ENCODE measurements at places on chromosomes 16 and 17.

- DNase-seq = no peak
These were observed 1.6 kb upstream of the WFIKKN2 start for GRCh38 chr17:50833510-50834428.

GRCh38 chr17:29603109-29603674 is 10.3 kb downstream of the ANKRD13B start:
- no peak for DNase-seq

DNA sequence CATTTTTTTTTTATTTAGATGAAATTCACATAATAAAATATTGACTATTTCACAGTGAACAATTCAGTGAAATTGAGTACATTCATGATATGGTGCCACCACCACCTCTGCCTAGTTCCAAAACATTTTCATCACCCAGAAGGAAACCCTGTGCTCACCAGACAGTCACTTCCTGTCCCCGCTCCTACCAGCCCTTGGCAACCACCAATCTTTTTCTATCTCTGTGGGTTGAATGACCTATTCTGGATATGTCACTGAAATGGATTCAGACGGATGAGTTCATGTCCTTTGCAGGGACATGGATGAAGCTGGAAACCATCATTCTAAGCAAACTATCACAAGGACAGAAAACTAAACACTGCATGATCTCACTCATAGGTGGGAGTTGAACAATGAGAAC is 40.5 kb downstream of the ATP2C2 start:
- DNase-seq = no peak

DNA sequence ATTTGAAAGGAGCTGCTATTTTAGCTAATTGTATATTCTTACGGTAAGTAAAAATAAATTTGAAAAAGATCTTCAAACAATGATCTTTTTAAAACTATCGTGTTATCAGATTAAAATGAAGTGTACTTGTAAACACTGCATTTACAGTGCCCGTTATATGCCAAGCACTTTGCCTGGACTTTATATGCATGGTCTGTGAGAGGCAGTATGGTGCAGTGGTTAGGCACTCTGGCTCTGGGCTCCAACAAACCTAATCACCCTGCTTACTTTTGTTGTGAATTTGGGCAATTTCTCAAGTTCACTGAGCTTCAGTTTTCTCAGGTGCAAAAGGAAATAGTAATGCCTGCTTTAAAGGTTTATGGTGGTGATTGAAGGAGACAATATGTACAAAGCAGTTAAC is 1.4 kb downstream of the PMP22 start:
- no peak for DNase-seq

DNA sequence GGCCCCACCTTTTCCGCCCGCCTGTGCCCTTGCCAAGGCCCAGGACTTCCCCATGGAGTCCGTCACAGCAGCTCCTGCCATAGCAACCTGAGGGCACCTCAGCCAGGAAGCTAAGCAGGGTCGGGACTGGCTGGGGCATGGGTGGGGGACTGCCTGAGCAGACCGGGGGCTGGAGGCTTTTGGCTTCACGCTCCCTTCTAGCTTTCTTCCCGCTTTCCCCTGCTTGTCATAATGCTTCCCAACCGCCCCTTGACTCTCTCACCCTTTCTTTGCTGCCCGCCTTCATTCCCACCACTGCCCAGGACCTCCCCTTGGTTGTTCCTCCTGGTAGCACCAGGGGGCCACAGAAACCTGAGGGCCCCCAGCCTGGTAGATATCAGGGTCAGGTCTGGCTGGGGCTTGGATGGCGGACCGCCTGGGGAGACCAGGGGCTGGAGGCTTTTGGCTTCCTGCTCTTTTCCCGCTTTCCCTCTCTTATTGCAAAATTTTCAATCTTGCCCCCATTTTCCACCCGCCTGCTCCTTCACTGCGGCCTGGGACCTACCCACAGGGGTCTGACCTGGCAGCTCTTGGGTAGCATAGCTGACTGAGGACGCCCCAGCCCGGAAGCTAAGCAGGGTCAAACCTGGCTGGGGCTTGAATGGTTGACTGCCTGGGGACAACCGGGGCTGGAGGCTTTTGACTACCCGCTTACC is 2287.7 kb downstream of the TP53TG3F start:
- no peak for DNase-seq

DNA sequence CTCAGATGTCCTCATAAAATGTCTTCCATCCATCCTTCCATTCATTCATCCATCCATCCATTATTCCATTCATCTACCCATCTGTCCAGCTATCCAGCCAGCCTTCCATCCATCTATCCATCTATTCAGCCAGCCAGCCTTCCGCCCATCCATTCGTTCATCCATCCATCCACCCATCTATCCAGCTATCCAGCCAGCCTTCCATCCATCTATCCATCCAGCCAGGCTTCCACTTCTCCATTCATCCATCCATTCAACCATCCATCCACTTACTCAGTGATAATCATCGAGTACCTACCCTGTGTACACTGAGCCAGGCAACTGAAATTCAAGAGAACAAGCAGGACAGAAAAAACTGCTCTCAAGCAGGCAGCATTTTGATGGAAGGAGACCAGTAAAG is 4.6 kb upstream of the CCDC182 start:
- no peak for DNase-seq
